ENCODE measurements at places on chromosomes 13 and 19.
A peak's percentile ranks its signal among the peaks of the same experiment; 100 is the strongest.

GRCh38 chr19:5560156-5560555, 7.6 kb downstream of the TINCR start:
- no peak for DNase-seq

DNA sequence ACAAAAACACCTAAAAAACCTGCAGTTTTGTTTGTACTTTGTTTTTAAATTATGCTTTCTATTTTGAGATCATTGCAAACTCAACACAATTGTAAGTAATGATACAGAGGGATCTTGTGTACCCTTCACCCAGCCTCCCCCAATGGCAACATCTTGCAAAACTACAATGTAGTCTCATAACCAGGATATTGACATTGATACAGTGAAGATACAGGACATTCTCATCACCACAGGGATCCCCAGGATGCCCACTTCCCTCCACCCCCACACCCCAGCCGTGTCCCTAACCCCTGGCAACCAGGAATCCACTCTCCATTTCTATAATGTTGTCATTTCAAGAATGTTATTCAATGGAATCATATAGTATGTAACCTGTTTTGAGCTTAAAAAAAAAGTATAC, 10.3 kb upstream of the C5AR2 start:
- no peak for DNase-seq

DNA sequence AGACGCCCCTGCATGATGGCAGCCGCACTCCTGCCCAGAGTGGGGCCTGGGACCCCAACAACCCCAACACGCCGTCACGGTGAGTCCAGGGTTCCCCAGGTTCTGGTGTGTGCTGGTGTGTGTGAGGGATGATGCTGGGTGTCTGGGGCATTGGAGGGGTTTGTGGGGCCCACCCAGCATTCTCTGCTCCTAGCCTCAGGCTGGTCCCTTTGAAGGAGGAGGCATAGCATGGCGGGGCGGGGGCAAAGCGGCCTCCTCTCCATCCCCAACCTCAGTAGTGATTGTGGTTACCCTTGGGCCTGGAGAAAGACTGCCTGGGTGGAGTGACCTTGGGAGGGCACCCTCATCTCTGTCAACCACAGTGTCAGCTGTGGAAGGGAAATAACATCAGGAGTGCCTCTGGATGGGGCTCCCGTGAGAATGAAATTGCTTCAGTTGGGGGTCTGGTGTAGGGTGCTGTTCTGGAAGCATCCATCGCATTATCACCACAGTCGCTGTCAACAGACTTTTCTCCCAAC, 7.1 kb upstream of the TIMM50 start:
- DNase-seq, result no peak

DNA sequence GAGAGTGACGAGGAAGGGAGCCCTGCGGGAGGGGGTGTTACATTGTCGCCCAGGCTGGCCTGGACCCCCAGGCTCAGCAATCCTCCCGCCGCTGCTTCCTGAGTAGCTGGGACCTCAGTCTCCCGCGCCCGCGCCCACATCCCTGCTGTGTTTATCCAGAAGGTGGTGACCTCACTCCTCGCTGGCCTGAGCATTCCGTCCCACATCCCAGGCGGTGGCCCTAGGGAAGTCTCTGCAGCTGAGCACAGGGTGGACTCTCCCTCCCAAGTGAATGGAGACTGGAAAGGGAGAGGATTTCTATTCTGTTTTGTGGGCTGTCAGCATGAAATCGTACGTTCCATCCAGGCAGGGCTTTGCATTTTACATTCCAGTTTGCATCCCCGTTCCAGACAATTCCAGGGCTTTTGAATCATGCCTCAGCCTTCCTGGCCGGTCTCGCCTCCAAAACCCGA, 401 bp upstream of the ZNF765 start:
- DNase-seq, result peak; percentile 83

GRCh38 chr13:40017662-40018262, 362.3 kb downstream of the COG6 start:
- DNase-seq, result no peak

- no peak for DNase-seq
Observed at GRCh38 chr19:2230033-2230531, 6.0 kb downstream of the PLEKHJ1 start.

DNA sequence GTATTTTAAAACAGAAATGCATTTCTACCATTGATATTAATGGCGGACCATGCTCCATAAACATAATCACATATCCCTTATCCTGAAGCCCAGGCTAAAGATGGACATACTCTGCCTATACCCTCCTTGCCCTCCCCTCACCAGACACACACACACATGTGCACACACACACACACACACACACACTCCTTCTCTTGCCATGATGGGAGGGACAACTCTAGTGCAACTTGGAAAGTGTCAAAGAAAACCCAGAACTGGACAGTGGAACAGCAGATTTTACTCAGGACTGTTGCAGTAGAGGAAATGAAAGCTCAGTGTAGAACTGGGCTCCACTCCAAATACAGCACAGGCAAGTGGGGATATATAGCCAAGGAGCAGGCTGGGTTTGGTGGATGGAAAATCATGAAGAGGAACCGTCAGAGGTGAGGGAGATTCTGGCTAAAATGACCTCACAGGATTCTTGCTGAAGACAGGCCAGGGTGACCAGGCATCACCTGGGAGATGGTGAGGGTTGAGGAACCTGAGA, 40.8 kb downstream of the TNFRSF19 start:
- no peak for DNase-seq

- DNase-seq, result peak; percentile 48
Observed at GRCh38 chr19:1590641-1591397, 1.8 kb downstream of the MBD3 start.

GRCh38 chr13:29210676-29211075, 384.8 kb downstream of the SLC7A1 start:
- DNase-seq, result no peak

DNA sequence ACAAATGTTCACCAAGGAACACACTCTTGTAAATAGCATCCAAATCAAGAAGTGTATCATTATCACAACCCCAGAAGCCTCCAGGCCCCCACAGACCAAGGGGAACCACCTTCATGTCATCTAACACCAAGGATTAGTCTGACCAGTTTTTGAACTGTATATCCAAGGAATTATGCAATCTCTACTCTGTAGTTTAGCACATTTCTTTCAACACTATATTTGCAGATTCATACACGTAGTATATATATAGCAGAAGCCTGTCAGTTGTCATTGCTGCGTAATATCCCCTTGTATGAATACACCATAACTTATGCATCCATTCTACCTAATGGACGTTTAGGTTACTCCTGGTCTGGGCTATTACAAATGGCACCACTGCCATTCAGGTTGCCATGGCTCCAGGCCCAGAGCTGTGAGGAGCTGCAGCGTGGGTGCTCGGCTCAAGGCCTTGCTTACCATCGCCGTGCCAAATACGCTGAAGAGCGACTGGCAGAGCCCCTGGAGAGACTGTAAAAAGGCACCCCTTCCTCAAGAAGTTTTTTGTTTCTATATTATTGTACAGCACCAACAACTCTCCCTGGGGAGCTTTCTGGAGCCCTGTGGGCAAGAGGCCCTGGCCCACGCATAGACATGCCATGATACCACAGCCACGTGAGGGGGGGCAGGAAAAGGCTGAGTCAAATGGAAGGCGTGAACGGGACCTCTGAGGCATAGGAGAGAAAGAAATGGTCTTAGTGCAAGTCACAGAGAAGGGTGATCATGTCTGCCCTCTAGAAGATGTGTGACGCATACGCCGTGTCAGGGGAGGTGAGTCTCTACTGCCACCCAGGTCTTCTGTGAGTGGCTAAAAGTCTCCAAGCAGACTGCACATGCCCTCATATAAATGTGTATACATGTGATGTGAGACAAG, 10.8 kb downstream of the LATS2 start:
- DNase-seq, result peak; percentile 38

- DNase-seq, result no peak
Observed at GRCh38 chr13:91355099-91355825, 7.8 kb downstream of the MIR17HG start.

DNA sequence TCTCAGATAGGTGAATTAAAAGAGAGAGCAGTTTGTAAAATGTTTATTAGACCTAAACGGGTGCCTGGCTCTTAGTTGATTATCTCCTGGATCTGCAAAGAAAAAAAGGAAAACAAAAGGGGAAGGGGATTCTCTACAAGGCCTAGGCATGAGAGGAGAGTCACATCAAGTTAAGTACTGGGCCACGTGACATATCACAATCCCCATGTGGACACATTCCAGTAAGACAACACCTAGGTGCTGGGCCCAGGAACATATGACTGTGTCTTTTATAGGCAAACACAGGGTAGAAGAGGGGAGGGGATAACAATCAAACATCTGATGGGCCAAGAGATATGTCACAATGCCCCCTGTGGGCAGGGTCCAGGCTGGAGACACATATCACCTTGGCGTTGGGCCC, 4.2 kb upstream of the ZNF91 start:
- no peak for DNase-seq

GRCh38 chr19:4593409-4593851, 33.9 kb upstream of the SEMA6B start:
- peak; percentile 87 for DNase-seq

- DNase-seq, result peak; percentile 45
Observed at GRCh38 chr19:2309734-2310362, 1.9 kb upstream of the LINGO3 start.

GRCh38 chr13:75423946-75424345, 58.0 kb downstream of the TBC1D4 start:
- no peak for DNase-seq

GRCh38 chr13:51035469-51035868, 75.6 kb downstream of the C13orf42 start:
- DNase-seq, result no peak

DNA sequence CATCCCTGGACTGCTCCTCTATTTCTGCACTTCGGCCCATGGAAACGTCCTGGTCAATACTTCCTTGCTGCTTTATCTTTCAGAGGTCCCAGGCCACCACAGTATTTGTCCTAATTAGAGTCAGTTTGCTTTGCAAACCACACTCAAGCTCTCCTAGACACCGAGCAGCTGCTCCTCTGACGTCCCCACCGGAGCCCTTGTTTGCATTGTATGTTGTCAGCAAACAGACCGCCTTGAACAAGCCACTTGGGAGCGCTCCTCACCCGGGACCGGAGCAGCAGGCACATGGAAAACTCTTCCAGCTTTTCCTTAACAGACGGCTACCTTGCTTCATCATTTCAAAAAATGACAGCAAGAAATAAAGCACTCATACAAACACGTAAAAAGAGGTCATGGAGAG, 51.5 kb upstream of the GTF3A start:
- DNase-seq, result no peak

DNA sequence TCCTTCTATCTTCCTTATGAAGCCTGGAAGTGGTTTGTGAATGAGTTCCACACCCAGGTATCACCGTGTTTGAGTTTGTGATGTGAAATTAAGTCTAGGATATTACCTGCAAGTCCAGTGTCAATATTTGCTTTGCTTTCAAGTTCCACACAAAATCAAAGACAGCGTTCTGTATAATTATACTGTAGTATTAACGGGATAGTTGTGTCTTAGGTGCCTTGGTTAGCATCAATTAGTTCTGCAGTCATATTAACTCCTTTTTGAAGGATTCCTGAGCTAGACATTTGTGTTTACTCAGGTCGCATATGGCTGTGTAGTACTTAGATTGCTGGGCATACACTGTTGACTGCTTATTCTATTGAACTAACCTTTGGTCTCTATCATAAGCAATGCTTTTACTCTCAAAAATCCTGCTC, 54.4 kb downstream of the ERCC5 start:
- no peak for DNase-seq

DNA sequence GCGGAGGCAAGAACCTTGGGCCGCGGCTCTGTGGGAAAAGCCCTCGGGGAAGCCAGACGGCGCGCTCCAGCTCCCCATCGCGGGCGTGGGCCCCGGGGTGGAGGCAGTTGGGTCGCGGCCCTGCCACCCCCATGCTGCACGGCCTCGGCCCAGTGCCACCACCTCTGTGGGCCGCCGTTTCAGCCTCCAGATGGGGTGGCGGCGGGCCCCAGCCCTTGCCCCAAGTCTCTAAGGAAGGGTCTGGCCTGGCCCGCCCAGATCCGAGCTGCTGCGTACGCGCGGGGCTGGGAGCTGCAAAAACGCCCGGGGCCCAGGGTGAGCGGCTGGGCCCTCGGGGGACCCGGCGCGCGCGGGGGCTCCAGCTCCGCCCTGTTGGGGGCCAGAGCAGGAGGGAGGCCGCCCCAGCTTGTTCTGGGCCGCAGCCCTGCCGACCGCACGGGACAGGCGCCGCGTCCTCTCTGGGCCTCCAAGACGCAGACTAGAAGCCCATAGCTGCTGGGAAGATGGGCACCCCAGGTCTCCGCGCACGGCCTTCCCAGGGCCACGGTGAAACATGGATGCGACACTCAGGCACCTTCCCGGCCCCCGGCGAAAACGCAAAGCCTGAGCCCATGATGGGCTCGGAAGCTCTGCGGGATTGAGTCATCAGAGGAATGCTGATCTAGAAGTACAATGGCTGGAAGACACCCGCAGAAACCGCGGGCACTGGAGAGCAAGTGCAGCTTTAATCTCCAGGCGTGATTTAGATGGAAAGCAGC, 110.1 kb downstream of the KCTD15 start:
- DNase-seq, result peak; percentile 52

DNA sequence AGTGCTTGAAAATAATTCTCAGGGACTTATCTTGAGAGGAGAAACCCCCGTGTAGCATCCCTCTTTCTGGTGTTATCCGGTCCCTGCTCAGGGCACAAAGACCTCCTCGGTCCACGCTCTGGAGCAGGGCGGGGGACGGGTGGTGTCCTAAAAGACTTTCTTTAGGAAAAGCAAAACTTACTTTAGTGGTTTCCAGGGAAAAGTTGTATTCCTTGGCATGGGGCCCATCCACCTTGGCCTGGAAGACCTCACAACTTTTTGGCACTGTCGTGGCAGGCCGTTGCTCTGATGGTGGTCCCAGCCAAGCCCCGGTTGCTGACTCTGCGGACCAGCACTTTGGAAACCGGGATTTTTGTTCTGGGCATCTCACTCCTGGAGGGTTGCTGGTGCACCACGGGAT, 2.7 kb downstream of the AMER2 start:
- no peak for DNase-seq

GRCh38 chr19:10604460-10604980, 17.4 kb upstream of the AP1M2 start:
- peak; percentile 37 for DNase-seq

DNA sequence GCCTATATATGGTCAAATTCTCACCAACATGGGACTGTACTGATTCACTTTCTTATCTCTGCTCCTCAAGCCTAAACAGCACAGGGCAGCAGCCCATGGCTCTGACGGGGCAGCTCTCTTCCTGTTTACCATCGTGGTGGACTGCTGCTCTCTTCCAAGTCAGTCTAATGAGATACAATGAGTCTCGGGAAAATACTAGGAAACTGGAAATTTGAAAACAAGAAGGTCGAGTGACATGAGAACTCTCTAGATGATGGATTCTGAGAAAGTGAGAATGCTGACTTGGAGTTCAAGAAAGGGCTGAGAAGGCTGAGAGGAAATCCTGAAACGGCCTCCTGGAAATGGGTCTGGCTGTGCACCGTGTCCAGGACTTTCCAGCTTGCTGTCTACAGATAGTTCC, 122.8 kb upstream of the ARGLU1 start:
- DNase-seq, result no peak
